ENCODE measurements at places on chromosomes 7 and 10. TPM values are rescaled to one million over a fixed set of nuclear protein-coding genes. Genes with fewer than 3 reads are reported as not detected.
A peak's percentile ranks its signal among the peaks of the same experiment; 100 is the strongest.

GRCh38 chr10:77737608-77738007, 100.0 kb upstream of the KCNMA1 start:
- DNase-seq: no peak

CNNM1 gene
- 1.1 TPM for total RNA-seq

DNA sequence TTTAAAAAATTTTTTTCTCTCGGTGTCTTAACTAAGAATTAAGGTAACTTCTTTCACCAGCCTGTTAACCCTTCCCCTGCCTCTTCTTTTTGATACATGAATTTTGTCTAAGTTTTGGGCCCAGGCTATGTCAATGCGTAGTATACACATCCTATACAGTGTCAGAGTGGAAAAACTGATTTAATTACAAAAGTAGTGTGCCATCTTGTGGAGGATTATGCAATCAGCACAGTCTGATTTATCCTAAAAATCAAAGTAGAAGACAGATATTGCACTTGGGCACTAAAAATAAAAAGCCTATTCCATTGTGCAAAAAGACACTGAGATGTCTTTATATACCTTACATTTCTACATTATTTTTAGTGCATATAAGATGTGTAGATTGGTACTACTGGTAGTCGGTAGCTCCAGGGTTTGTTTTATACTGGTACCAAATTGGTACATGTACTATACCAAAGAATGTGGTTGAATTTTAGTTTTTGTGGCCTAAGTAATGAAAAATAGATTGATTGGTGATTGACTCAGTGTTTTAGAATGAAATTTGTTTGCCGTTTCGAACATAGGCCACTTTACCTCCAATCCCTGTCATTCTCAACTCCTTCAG, 96.6 kb downstream of the MKLN1 start:
- DNase-seq: peak; percentile 20

DNA sequence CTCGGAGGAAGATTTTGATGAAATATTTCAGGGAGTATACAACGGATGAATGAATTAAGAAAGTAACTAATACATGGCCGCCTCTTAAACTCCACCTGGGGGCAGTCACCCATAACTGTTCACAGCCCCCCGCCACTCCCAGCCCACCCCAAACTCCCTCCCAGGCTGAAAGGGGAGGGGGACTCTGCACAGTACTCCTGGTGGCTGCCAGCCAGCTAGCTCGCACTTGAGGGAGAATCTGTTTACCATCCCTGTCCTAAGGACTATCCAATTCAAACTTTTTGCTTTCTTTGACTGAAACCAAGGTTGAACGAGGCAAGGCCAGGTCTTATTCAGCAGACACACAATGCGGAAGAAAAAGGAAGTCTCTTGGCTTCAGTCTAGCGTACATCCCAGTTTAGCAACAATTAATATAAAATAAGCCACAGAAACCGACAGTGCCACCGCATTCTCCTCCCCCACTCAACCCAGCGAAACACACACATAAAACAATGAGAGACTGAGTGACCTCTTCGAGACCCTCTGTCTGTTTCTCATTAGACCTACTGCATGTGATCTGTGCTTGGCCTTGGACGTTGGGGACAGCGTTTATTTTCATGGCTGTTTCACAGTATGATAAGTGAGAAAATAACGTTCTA, 219.5 kb downstream of the GLI3 start:
- no peak for DNase-seq

DNA sequence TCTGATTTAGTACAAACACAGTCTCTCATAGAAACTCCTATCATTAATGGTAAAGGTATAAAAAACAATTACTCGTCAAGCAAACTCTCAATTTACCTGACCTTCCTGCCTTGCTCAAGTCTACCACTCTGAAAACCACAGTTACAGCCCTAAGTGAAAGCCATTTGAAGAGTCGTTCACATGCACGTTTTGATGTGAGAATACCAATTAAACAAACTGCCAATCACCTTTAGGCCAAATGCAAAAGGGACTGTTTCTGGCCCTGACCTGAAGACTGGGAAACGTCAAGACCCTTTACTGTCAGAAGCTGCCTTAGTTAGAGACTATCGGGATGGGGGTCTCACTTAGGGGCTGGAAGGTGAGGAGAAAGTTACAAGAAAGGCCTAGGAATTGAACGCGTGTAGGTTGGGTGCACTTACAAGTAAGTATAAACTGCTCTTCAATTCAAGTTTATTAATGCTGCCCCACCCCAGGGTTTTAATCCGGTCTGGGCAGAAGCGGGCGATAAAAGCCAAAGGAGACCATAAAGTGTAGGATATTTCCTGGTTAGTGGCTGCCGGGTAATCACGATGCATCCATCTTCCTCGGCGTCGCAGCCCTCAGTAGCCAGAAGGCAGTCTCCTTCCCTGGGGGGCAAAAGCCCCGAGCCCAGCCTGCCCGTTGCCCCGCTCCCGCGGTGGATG, 935 bp downstream of the TM9SF3 start:
- DNase-seq: peak; percentile 10

ITIH5 gene
- 0.84 TPM for total RNA-seq

- DNase-seq: peak; percentile 66
Measured at GRCh38 chr7:6637544-6638229, 569 bp downstream of the ZNF316 start.

GRCh38 chr7:49346195-49346899, 422.0 kb downstream of the CDC14C start:
- DNase-seq: no peak

GRCh38 chr10:93150990-93151547, 77.4 kb downstream of the CYP26A1 start:
- DNase-seq: no peak

GRCh38 chr10:129415215-129416140, 51.6 kb upstream of the MGMT start:
- no peak for DNase-seq

- DNase-seq: no peak
Measured at GRCh38 chr7:36308031-36308430, 81.6 kb upstream of the ANLN start.

DNA sequence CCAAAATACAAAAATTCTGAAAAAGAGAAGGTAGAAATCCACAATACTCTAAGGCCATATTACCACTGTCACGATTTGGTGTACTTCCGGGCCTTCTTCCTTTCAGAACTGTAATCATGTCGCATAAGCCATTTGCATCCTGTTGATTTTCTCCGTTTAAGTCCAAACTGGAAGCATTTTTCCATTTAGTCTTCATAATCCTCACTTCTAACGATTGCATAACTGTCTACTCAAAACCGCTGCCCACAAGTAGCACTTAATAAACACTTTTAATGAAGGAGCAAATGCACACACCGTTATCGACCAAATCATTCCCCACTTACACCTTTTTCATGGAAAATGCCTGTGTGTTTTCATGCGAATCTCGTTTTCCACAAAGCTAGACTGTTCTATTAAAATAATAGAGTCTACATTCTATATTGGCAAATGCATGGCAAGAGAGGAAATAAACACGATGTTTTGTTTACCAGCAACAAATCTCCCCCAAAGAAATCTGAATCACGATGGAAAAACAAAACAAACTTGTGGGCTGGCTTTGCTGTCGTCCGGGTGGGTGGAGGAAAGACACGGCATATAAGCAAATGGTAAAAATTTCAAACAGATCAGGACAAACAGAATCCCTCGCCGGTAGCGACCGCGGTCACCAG, 1.0 kb downstream of the ATE1 start:
- no peak for DNase-seq

DNA sequence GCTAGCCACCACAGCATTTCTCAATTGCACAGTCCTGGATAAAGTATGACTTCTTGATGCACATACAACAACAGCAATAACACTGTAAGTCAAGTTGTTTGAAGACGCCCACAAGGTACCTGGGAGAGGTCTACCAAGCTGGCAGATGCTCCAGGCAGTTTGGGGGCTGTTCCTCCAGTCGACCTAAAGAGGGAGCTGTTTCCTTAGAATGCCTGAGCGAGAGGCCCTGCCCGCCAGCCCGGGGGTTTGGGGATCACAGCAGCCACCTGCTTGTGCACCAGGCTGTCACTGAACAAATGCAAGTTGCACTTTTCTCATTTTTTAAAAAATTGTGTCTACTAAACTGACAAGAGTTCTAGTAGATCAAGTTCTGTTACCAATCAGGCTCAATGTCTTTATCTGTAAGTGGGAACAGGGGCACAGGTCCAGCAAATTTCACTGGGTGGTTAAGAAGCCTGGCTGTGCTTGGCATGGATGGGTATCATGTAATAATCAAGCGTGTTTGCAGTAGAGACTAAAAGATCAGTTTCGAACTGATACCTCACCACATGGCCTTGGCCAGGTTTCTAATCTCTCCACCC, 193.8 kb upstream of the ADO start:
- peak; percentile 88 for DNase-seq

SLC29A3 gene
- total RNA-seq: 2.5 TPM

Data from neural progenitor cell (in vitro differentiated cells).